ENCODE measurements at places on chromosomes 3 and 15. TPM values are rescaled to one million over a fixed set of nuclear protein-coding genes. Genes with fewer than 3 reads are reported as not detected.

- no peak for DNase-seq
- H3K27me3 ChIP-seq, result no peaks in the 10 kb centered on the region
- no peaks in the 10 kb centered on the region for H3K4me1 ChIP-seq
- no peak overlapping the region for H3K4me3 ChIP-seq
- no peak overlapping the region for H3K27ac ChIP-seq
Observed at GRCh38 chr15:70495991-70496599, 267.3 kb downstream of the UACA start.

DNA sequence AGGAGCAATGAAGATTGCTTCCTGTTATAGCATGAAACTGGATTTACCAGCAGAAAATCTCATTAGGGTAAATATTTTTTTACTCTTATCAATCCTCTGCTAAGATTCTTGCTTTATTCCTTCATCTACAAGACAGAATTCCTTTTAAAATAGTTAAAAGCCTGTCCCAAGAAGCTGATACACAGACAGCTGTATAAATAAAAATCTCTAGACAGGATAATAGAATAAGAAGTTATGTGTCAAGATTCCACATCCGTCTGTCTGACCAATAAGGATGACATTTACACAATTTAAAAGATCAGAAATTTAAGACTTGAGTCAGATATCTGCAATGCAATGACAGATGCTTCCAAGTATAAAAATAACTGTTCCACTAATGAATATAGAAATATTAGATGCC, 57.6 kb downstream of the SSR3 start:
- H3K4me1 ChIP-seq, result peaks cover 5% of the 10 kb centered on the region
- no peak for DNase-seq
- H3K36me3 ChIP-seq, result no peaks in the 10 kb centered on the region
- H3K27me3 ChIP-seq, result no peaks in the 10 kb centered on the region

GRCh38 chr3:39990532-39990931, 181.1 kb downstream of the MYRIP start:
- no peak overlapping the region for H3K27ac ChIP-seq
- no peaks in the 10 kb centered on the region for H3K27me3 ChIP-seq
- H3K36me3 ChIP-seq, result no peaks in the 10 kb centered on the region
- H3K4me1 ChIP-seq, result no peaks in the 10 kb centered on the region
- DNase-seq, result no peak
- no peak overlapping the region for H3K4me3 ChIP-seq

GRCh38 chr3:173870976-173871375, 473.4 kb downstream of the NLGN1 start:
- no peaks in the 10 kb centered on the region for H3K36me3 ChIP-seq
- DNase-seq, result no peak
- no peaks in the 10 kb centered on the region for H3K27me3 ChIP-seq
- no peak overlapping the region for H3K4me3 ChIP-seq

DNA sequence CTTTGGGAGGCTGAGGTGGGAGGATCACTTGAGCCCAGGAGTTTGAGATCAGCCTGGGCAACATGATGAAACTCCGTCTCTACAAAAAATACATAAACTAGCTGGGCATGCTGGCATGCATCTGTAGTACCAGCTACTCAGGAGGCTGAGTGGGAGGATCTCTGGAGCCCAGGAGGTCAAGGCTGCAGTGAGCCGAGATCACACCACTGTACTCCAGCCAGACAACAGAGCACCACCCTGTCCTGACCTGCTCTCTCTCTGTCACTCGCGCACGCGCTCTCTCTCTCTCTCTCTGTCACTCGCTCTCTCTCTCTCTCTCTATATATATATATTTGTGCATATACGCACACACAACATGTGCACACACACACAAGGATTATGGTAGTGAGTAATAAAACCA, 61.8 kb downstream of the IL16 start:
- DNase-seq, result no peak
- no peak overlapping the region for H3K27ac ChIP-seq
- no peaks in the 10 kb centered on the region for H3K36me3 ChIP-seq
- no peaks in the 10 kb centered on the region for H3K27me3 ChIP-seq
- no peak overlapping the region for H3K4me3 ChIP-seq
- H3K4me1 ChIP-seq, result no peaks in the 10 kb centered on the region

DNA sequence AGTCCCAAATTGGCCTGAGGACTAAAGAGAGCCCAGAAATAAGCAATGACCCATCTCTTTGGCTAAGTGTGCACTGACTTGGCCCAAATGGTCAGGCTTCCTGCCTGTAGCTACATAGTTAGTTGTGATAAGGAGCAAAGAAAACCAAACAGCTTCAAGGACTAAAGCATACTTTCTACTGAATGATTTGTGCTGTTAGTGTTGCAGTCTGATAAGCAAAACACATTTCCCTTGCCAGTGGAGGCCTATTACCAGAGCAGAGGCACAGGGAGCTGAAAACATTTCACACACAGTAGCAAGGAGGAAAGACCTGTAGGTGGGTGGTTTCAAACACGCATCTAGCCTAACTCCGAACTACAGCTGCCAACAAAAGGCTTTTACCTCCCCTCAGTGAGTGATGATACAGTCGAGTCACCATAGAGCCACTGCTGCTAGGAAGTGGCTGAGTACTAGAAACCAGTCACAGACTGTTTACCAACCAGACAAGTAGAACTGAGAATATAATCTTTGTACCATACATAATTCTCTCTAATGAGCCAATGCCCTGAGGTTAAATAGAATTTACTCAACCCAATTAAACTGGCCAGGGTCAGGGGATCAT, 222.3 kb upstream of the THBS1 start:
- H3K36me3 ChIP-seq, result no peaks in the 10 kb centered on the region
- H3K27me3 ChIP-seq, result no peaks in the 10 kb centered on the region
- H3K4me1 ChIP-seq, result peaks cover 6% of the 10 kb centered on the region
- DNase-seq, result no peak
- H3K4me3 ChIP-seq, result no peak overlapping the region

GRCh38 chr3:4601892-4602291, 108.7 kb downstream of the ITPR1 start:
- H3K27ac ChIP-seq, result no peak overlapping the region
- H3K4me3 ChIP-seq, result no peak overlapping the region
- no peaks in the 10 kb centered on the region for H3K27me3 ChIP-seq
- no peak for DNase-seq
- no peaks in the 10 kb centered on the region for H3K36me3 ChIP-seq

DNA sequence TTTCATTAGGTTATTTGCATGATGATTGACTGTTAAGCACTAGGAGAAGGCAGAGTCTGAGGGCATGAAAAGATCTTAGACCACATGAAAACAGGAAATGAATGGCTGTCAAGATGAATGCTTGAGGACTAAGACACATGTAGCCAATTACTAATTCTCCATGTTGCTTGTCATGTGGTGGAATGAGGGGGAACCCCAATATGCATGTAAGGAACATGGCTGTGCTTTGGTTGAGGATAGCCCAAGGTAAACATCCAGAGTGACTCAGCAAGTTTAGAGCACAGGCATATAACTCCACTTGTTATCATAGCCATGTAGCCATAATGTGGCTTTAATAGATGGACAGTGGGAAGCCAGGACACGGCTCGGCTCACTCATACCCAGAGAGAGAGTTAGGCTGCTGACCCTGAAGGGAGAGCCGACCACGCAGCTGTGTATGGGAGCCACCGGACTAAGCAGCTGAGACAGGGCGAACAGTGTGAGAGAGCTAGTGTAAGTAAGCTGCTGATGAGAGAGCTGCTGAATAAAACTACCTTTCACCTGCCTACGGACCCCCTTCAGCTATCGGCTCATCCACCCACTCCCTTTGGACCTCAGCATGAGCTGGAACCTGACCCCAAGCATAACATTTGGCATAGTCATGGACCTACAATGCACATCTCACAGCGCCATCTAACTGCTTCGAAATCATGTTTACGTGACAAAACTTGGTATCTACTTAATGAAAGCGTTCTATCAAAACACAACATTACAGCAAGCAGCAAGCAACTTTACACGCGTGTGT, 37.6 kb downstream of the ANO10 start:
- peaks cover 3% of the 10 kb centered on the region for H3K4me1 ChIP-seq
- no peak overlapping the region for H3K27ac ChIP-seq
- no peaks in the 10 kb centered on the region for H3K27me3 ChIP-seq
- H3K36me3 ChIP-seq, result no peaks in the 10 kb centered on the region
- H3K4me3 ChIP-seq, result no peak overlapping the region
- DNase-seq, result no peak

GRCh38 chr3:46987743-46988401, 8.4 kb downstream of the NBEAL2 start:
- H3K27ac ChIP-seq, result peak overlapping the region; percentile 15
- peaks cover 8% of the 10 kb centered on the region for H3K36me3 ChIP-seq
- no peak overlapping the region for H3K4me3 ChIP-seq
- no peaks in the 10 kb centered on the region for H3K4me1 ChIP-seq

- H3K4me1 ChIP-seq, result peaks cover 9% of the 10 kb centered on the region
- H3K27me3 ChIP-seq, result no peaks in the 10 kb centered on the region
- DNase-seq, result no peak
- no peaks in the 10 kb centered on the region for H3K36me3 ChIP-seq
Observed at GRCh38 chr3:161177991-161178390, 43.1 kb upstream of the NMD3 start.

Gene C3orf22
- total RNA-seq, result not detected

Gene CPN2
- not detected for total RNA-seq

Gene FOXB1
- total RNA-seq, result not detected

Gene GOLGA6B
- not detected for total RNA-seq

Measured in ascending aorta (tissue), 2 donors.